Endothelial cell (in vitro differentiated cells): ENCODE measurements at places on chromosomes 7 and 10. TPM values are rescaled to one million over a fixed set of nuclear protein-coding genes. Genes with fewer than 3 reads are reported as not detected.

DNA sequence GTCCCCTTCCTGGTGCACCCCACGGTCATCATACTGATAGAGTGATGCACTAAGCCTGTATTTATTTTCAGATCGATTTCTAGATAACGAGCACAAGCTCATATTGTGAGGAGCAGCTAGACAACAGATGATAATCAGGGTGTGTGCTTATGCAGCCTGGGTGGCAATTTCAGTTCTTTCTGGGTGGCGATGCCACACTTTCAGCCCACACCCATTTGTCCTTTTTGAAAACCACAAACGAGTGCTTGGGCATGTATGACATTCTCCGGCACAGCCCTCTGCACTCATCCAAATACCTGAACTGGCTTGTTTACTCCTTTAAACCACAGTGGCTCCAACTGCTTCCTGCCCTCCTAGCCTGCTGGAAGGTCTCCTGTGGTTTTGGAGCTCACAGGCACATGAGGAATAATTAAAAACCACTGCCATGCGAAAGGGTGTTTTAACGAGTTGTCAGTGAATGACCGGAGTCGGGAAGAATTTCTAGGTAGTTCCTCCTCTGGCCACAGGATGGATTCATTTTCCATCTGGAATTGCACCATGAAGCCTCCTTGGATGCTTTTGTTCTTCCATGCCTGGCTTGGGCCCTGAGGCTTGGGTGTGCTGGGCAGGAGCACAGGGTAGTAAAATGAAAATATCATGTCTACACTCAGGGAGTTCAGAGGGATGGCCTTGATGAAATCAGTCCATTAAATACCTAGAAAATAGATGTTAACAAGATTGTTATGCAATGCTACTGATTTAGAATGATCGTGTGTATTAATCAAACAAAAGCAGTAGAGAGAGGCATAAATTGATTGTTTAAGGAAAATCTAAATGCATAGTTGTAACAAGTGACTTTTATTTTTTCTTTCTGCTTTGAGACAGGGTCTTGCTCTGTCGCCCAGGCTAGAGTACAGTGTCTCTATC lies 52.4 kb upstream of the ITGB1 start:
- peak; percentile 22 for DNase-seq

GRCh38 chr7:100691676-100692577 lies 2.1 kb downstream of the GIGYF1 start:
- DNase-seq = peak; percentile 85

- no peak for DNase-seq
Measured at GRCh38 chr10:22174442-22174841, 43.4 kb downstream of the EBLN1 start.

- DNase-seq = no peak
Measured at GRCh38 chr10:101087965-101088364, 26.2 kb downstream of the KAZALD1 start.

Gene AOC1
- 0.41 TPM for total RNA-seq

DNA sequence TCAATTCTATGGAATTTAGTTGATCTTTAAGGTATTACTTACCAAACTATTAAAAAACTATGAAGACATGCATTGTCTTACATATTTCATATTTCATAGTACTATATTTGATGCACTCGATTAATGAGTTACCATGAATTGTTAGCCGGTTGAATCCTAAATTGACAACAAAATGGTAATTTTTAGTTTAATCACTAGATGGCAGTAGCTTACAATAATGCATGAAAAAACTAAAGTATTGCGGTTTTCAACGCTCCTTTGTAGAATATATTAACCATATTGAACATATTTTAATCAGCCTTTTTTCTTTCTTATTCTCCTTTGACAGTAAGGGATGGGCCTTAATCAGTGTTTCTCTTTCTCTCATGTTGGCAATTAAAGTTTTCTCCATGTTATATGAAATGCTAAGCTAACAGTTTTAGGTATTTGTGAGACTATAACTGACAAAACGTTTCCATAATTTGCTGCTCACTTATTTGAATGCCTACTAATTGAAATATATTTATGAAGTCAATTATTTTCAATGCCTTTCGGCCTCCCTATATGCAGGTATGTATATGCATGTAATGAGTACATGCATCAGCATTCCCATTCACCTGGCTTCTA lies 48.5 kb upstream of the ARL4A start:
- no peak for DNase-seq

- no peak for DNase-seq
Measured at GRCh38 chr10:118278649-118279048, 63.5 kb downstream of the FAM204A start.

Gene VIPR2
- total RNA-seq = 2.4 TPM

Gene HOXA4
- 0.31 TPM for total RNA-seq

Gene ACTA2
- total RNA-seq = 98.5 TPM

- no peak for DNase-seq
Measured at GRCh38 chr7:140654109-140654387, 13.4 kb upstream of the DENND2A start.

- DNase-seq = no peak
Measured at GRCh38 chr10:17101257-17101909, 28.2 kb downstream of the CUBN start.

DNA sequence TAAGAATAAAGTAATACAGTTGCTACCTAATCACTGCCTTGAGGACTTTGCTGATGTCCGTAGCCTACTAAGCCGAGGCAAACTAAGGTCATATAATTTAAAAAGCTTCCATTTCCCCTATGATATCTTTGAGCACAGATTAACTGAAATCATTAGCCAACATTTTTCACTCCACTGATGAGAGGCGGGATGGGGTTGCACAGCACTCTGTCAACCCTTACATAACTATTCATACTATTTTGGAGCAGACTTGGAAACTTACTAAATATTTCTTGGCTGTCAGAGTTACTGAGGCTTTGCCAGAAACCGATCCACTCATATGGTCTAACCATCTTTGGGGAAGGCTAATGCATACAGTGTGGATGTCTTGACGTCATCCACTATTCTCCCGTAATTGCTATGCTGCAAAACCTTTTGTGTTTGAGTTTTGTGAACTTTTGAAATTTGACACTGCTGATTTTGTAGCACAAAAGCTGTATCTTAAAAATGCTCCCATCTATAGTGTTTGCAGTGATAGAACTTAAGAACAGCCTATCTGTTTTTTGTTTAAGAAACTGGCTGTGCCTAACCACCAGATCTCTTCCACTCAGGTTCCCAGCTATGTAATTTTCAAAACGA lies 248.7 kb downstream of the TSPAN12 start:
- no peak for DNase-seq
